ENCODE measurements at places on chromosomes 11 and 22.

DNA sequence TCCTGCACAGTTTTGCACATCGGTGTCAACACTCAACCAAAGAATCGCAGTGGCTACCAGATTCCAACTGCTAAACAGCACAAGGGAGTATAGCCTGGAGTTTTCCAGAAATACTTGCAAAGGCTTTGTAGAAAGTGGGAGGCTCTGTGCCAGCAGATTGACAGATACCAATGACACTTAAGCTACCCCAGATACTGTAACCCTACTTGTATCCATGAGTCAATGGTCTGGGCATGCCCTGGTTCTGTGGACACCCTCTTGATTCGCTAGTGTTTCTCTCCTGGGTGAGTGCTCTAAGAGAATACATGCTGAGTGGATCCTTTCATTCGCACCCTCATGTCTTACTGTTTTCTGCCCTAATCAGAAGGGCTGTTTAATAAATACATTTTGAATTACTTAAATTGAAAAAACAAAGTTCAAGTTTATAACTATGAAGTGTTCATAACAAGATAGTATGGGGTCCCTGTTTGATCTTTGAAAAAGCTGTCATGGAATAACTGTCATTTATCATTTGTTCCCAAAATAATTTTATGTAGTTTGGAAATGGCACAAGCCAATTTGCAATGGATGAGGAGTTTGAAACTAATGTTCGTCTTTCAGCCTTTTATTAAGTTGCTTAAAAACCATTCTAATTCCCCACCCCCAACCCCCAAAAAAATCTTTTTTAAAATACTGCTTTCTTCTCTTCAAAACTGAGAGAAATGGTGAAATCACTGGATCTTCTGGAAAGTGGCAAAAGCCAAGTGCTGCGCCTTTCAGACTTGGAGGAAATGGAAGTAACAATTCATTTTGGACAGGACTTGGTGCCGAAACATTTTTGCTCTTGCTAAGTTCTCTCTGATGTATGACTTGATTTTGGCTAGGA is 600.5 kb upstream of the TENM4 start:
- no peak for DNase-seq

DNA sequence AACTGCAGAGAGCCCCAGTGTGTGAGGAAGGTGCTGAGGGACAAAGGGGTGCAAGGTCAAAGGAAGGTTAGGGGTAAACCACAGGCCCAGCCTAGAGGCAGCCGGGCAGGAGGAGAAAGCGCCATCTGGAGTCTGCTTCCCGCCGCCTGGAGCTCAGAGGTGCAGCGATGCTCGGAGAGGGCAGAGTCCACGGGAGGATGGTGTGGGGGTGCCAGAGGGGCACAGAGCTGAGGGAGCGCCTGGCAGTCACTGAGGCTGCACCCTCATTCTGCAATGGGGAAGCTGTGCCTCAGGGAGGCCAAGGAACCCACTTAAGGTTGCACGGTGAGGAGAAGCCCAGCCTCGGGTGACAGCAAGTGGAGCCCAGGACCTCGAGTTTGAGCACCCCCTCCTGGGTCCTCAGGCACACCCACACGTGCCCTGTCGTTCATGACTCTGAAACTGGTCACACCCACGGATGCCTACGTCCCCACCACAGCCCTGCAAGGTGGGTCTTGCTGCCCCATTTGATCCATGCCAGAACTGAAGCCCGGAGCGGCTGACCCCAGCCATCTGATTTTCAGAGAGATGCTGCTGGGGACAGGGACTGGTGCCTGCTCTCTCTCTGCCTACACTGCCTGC is 1.6 kb downstream of the IL2RB start:
- no peak for DNase-seq

DNA sequence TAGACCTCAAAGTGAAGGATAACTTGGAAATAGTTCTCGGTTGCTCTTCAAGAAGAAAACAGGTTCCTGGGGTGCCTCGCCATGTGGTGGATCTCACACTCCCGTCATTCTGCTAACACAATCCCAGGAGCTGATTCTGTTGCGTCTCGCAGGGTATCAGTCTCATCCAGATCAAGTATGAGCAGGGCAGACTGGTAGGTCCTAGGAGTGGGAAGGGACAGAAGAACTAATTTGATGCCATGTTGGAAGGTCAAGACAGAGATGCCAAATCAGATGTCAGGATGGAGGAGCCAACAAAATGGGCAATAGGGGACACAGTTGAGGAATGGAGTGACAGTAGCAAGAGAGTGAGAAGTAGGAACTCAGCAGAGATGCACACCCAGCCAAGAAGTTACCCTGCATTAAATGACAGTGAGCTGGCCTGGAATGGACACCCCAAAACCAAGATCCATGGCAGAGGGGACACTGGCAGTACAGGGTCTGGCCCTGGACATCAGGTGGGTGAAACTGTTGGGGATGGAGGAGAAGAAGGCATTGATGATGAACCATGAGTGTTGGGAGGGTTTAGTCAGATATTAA is 76.2 kb downstream of the BDNF start:
- no peak for DNase-seq

DNA sequence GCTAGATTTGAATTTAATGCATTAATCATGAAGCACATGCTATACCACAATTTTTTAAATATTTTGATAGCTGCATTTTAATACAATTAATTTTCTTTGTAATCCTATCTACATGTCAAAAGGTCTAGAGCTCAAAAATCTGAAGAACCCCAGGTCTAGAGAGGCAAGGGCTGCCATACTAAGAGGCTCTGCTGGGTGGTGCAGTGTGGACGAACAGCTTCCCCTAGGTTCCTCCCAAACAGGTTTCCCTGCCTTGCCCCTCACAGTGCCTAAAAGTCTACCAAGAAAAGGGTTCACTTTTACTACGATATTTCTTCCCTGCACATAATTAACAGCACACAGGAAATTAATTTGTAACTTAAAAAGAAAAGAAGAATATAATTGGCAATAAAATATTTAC is 681.1 kb downstream of the OPCML start:
- DNase-seq: no peak

GRCh38 chr22:24405631-24406321 is 21.6 kb upstream of the ADORA2A start:
- DNase-seq: no peak

- no peak for DNase-seq
Measured at GRCh38 chr11:116788534-116788933, 711 bp upstream of the ZPR1 start.

- no peak for DNase-seq
Measured at GRCh38 chr11:77071077-77071476, 4.3 kb downstream of the CAPN5 start.

DNA sequence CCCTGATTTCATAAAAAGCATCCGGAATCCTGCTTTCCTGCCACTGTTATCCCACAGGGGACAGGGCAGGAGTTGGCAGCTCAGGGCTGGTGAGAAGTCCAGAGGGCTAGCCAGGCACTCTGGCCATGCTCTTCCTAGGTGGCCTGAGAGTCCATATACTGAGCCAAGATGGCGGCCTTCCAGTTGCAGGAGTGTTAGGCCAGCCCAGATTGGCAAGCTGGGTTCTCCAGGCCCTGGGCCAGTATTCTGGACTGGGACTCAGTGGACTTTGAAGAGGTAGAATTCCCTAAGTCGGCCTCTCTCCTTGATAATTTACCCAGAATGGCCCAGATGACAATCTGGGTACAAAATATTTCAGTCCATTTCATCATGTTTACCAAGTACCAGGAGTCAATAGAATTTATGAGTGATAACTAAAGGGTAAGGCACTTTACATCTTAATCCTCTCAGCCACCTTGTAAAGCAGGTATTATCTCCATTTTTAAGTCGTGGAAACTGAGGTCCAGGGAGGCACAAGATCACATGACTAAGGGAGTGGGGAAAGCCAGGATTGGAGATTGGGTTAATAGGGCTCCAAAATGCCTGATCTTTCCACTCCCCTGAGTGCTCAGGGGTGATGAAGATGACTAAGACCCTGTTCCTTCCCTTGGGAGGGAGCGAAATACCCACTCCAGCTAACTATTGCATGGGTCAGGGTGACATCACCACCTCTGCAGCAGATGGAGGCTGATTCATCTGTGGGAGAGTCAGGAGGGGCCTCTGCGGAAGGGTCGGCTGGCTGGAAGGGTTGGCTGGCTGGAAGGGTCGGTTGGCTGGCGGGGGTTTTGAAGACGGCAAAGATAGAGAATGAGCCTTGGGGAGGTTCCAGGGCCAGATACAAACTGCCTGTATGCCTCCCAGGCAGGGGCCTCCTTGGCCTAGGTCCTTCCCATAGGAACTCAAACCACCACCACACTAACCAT is 1.2 kb upstream of the MICALL1 start:
- DNase-seq: peak; percentile 100

DNA sequence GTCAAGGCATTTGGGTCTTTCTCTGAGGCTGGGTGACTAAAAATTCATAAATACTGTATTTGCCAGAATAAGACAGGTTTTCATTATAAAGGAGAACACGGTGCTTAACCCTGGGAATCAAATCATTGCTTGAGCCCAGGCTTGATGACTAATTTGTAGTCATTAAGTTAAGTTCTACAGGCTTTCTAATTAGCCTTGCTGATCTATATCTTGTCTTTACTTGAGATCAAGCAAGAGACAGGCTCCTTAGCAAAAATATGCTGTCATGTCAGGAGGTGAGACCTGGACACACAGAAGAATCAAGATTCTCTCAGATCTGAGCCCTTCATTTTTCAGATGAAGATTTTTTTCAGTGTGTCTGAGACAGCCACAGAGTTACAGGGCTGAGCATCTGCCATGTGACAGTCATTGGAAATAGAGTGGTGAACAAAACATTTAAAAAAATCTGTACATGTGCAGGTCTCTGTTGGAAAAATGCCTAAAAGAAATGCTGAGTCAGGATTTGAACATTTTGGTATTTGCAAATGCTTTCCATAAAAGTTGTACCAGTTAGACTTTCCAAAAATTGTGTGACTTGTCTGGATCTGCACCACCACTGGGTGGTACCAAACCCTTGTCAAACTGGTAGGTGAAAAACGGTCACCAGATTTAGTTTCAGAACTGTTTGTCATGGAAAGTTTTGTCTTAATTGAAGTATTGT is 14.6 kb downstream of the ACAT1 start:
- peak; percentile 34 for DNase-seq

DNA sequence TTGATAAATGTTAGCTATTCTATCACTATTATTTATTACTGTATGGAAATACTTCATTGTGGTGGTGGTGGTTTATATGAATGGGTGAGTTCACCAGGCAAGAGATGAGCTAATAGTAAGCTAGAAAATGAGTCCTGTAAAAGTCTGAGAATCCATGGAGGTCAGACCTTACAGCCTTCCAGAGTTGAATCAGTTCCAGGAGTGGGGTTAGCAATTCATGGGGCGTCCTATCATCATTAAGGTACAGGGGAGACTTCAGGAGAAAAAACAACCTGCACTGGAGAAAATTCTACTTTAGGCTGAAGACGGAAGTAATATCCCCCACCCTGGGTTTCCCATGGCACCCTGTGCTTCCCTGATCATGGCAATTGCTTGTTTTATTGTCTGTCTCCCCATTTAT is 6.5 kb downstream of the SYT13 start:
- no peak for DNase-seq

All from fibroblast of skin of scalp (primary cell).